ENCODE measurements at places on chromosomes 6 and 20.

DNA sequence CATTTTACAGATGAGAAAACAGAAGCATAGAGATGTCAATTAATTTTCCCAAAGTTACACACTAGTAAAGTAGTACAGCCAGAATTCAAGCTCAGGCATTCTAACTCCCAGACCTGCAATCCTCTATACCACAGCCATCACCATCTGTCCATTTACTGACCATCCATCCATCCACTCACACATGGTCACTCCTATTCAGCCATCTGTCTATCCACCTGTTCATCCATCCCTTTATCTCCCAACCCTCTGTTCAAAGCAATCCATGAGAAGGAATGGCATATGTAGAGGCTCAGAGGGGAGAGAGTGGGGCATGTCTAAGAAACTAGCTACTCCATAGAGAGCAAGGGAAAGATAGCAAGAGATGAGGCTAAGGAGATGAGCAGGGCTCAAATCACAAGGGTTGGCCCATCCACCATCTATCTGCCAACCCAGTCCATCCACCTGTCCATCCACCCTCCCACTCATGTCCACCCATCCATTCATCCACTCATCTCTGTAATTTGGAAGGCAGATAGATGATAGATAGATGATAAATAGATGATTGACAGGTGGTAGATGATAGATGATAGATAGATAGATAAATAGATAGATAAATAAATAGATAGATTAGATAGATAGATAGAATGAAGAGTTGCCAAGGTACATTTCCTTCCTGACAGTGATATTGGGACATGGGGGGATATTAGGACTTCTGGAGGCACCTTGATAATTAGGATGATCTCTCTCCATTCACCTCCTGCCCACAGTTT is 12.2 kb upstream of the C6orf132 start:
- no peak for DNase-seq

DNA sequence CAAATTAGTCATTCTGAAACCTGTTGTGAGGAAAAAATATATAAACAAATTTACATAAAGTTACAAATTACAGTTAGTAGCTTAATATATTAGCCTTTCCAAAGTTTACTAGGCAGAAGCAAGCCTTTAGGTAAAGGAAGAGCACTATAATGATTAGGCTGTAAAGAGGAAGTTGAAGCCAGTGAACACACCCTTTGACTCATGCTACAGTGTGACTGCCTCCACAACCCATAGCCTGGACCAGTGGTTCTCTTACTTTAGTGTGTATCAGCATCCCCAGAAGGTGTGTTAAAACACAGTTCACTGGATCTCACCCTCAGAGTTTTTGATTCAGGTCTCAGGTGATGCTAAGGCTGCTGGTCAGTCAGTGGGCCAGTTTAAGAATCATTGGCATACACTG is 91.4 kb upstream of the DEFB112 start:
- no peak for DNase-seq

DNA sequence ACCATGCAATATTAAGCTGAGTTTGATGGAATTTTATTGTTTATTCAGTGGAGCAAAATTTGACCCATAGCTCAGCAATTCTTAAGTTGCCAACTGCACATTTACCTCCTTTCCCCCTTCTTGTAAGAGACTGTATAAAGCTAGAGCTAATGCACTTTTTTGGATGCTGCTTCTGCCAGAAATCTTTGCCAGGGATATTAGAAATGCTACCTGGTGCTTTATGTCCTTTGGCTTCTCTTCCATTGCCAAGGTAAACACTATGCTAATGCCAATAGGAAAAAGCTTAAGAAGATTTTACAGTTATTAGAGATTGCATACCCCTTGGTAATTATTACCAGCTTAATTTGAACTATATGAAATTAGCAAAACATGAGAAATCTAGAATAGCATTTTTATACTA is 79.0 kb upstream of the OGFRL1 start:
- no peak for DNase-seq

GRCh38 chr6:168212362-168212761 is 107.2 kb downstream of the DACT2 start:
- DNase-seq, result no peak

- DNase-seq, result no peak
These were observed at the start of gene BPIFB1 for GRCh38 chr20:33282991-33283555. Gene BPIFB1 (plus strand): TSS chr20:33283214. CDS start chr20:33286074, 2,860 bp downstream.

DNA sequence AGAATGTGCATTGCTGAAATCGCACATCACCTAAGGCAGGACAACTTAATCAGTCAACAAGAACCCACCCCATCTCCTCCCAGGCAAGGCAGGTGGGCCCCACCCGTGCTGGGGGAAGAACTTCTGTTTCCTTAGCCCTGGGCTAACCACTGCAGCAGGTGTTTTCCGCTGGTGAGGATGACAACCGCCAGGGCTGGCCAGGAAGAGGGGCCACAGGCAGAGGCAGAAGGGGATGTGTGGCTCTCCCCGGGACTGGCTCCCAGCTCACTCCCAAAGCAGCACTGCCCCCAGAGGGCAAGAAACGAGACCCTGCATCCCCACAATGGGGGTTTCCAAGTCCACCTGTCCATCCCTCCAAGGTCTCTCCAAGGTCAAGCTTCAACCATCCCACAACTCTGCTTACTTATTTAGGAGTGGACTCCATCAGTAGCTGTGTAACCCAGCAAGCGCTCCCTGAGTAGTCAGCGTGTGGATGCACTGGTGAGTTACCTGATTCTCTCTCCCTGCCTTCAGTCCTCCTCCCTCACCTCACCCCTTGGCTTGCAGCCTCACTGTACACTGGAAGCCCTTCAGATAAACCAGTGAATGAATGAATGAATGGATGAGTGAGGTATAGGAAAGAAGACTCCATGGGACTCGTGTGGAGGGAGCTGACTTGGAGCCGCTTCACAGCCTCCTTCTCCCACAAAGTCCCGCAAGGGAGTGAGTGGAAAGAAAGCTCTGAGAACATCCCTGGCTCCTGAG is 168.2 kb upstream of the CST7 start:
- no peak for DNase-seq

DNA sequence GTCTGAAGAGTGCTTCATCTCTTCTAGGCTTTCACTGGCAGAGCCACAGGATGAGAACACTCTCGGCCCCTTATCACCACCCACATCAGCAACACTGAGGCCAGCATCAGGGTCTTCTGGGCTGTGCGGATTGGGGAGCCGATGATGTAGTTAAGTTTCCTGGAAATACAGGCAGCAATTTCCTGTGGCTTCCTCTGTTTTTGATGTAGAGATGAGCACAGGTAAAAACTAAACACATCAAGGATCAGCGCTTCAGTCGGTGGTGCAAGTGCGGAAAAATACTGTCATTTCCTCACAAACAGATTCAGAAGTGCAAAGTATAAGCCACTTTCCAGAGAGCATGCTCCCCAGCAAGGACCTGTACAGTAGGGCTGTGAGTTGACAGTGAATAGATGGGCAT is 62.6 kb downstream of the BACH2 start:
- peak; percentile 68 for DNase-seq

All from activated CD4-positive, alpha-beta T cell treated with anti-CD3 and anti-CD28 coated beads, Interleukin-2, amount 50 U/mL, for 48 hours (primary cell).